Activated naive CD8-positive, alpha-beta T cell treated with anti-CD3 and anti-CD28 coated beads for 36 hours (primary cell): ENCODE measurements at places on chromosomes 5 and 9.

DNA sequence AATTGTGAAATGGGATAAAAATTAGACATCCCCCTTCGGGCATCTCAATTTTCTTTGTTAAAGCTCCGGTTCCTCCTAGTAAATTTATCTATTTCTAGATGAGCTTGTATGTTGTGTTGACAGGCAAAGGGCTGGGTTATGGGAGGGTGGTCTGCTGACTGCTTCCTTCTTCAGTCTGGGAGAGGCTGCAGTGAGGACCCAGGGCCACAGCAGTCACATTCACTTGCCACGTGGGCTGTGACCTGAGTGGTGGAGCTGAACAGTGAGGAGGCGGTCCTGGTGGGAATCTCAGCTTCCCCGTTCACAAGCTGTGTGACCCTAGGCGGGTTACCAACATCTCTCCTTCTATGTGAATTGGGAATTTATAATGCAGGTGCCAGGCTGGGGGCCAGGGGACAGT is 57.5 kb upstream of the RXRA start:
- H3K4me1 ChIP-seq, result peaks cover 6% of the 10 kb centered on the region
- H3K4me3 ChIP-seq, result no peak overlapping the region
- H3K36me3 ChIP-seq, result no peaks in the 10 kb centered on the region
- no peak for DNase-seq
- peaks cover 22% of the 10 kb centered on the region for H3K27me3 ChIP-seq

GRCh38 chr5:150368526-150368925 is 11.0 kb downstream of the TCOF1 start:
- DNase-seq, result no peak
- H3K36me3 ChIP-seq, result peaks cover 25% of the 10 kb centered on the region
- no peaks in the 10 kb centered on the region for H3K27me3 ChIP-seq
- H3K4me3 ChIP-seq, result no peak overlapping the region

DNA sequence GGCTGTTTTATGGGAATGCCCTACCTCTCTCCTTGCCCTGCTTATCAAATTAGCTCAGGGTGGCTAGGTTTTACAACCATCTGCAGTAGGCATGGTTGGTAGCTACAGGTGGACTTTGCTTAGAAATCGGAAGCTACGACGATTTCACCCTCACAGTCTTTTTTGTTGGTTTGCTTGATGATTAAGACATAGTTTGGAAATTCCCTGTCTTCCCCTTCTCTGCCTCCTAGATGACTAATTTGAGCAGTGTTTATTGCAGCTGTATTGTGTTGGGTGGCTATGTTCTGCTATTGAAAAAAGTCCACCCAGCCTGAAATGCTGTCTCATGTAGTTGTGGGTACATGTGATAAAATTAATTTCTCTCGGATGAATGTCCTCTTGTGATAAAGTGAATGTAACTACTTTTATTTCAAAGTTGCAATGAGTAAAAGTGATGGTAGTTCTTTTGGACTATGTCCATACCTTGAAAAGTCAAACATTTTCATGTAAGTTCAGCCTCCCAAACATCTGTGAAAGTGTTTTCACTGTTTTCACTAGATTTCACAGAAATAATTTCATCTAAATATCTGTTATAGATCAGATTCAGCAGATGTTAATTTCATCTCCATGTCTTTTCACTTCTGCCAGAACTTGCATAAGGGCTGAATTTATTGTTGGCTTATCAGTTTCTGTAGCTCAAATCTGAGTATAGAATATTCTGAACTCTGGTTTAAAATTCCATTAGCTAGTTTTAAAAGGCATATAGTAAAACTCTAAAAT is 37.3 kb upstream of the FYB1 start:
- no peaks in the 10 kb centered on the region for H3K36me3 ChIP-seq
- no peak for DNase-seq
- H3K4me3 ChIP-seq, result no peak overlapping the region
- H3K4me1 ChIP-seq, result peaks cover 13% of the 10 kb centered on the region
- H3K27me3 ChIP-seq, result no peaks in the 10 kb centered on the region
- H3K27ac ChIP-seq, result peak overlapping the region; percentile 2

DNA sequence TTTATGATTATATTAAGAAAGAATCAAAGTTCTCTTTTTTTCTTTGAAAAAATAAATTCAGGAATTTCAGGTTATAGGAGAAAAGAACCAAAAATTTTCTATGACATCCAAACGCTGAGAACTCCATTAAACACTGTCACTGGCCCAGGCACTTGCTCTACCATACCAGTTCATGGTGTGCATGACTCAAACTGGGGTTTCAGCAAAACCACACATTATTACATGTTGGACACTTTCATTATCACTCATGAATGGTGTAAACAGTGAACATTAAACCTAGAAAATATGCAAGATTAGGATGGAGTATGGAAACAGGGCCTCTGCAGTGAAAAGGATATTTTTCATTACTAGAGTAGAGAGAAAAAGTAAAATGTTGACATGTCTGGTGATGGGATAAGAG is 369.9 kb upstream of the FAM174A start:
- H3K27ac ChIP-seq, result no peak overlapping the region
- no peaks in the 10 kb centered on the region for H3K4me1 ChIP-seq
- H3K36me3 ChIP-seq, result no peaks in the 10 kb centered on the region
- DNase-seq, result no peak

DNA sequence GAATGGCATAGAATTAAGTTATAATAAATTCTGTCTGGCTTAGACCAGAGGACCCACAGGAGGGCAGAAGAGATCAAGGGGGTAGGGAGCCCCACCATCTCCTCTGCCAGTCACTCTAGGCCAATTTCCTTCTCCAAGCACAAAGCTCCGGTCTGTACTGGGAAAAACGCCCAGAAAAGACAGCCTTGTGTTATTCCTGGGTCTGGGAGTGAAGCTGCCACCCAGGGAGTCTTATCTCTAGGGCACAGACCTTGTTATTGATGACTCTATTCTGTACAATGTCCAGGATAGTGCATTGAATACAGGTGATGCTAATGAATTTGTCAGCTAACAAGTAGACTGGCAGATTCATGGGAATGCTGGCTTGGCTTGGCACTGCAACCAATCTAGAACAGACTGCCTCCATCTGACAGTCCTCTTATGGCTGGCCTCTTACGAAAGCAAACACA is 60.7 kb downstream of the MED27 start:
- H3K36me3 ChIP-seq, result no peaks in the 10 kb centered on the region
- no peak overlapping the region for H3K27ac ChIP-seq
- no peaks in the 10 kb centered on the region for H3K27me3 ChIP-seq
- peaks cover 7% of the 10 kb centered on the region for H3K4me1 ChIP-seq
- no peak overlapping the region for H3K4me3 ChIP-seq
- no peak for DNase-seq

DNA sequence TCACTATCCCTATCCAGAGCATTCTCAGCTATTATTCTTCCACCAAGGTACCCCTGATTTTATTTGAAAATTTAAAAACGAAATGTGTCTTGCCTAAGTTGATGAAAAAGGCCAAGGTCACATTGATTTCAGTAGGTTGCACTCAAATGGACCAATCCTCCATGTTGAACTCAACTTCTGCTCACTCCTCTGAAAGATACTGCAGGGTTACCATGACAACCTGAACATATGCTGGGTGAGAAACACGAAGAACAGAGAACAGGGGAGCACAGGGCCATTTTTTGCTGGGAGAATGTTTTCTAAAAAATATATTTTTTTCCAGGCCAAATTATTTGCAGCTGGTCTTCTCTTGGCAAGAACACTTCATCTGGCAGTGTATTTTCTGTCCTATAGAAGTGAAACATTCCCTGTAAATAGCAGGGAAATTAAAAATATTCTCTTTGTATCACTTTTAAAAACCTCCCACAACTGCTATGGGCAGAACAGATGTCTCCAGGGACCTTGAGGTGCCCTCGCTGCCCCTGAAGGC is 215.9 kb downstream of the NXNL2 start:
- H3K4me1 ChIP-seq, result no peaks in the 10 kb centered on the region
- H3K4me3 ChIP-seq, result no peak overlapping the region
- no peaks in the 10 kb centered on the region for H3K36me3 ChIP-seq
- no peak overlapping the region for H3K27ac ChIP-seq

- H3K27ac ChIP-seq, result no peak overlapping the region
- DNase-seq, result no peak
These were observed 24.4 kb upstream of the SMAD5 start for GRCh38 chr5:136108180-136108611.

GRCh38 chr5:173012882-173013281 is 29.3 kb downstream of the ATP6V0E1 start:
- no peaks in the 10 kb centered on the region for H3K27me3 ChIP-seq
- H3K27ac ChIP-seq, result no peak overlapping the region
- H3K36me3 ChIP-seq, result peaks cover 26% of the 10 kb centered on the region
- H3K4me3 ChIP-seq, result no peak overlapping the region
- H3K4me1 ChIP-seq, result peaks cover 50% of the 10 kb centered on the region

- DNase-seq, result no peak
- H3K27ac ChIP-seq, result no peak overlapping the region
These were observed 1381.4 kb upstream of the CDH6 start for GRCh38 chr5:29811914-29812679.

DNA sequence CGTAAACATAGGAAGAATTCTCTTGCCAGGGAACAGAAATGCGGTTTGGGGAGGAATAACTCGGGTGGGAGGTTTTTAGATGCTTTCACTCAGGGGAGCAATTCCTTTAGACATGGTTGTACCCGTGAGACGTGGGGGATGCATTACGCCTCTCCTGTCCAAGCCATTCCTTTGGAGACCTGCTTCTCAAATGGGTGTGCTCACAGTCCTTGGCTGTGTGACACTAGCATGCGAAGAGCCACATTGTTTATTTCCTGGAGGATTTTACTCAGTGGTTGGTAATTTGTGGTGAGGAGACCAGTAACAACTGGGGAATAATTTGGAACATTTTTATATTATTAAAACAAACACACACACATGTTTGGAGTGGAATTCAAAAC is 18.5 kb downstream of the COL15A1 start:
- H3K27ac ChIP-seq, result no peak overlapping the region
- H3K36me3 ChIP-seq, result no peaks in the 10 kb centered on the region
- no peaks in the 10 kb centered on the region for H3K4me1 ChIP-seq
- no peak for DNase-seq

DNA sequence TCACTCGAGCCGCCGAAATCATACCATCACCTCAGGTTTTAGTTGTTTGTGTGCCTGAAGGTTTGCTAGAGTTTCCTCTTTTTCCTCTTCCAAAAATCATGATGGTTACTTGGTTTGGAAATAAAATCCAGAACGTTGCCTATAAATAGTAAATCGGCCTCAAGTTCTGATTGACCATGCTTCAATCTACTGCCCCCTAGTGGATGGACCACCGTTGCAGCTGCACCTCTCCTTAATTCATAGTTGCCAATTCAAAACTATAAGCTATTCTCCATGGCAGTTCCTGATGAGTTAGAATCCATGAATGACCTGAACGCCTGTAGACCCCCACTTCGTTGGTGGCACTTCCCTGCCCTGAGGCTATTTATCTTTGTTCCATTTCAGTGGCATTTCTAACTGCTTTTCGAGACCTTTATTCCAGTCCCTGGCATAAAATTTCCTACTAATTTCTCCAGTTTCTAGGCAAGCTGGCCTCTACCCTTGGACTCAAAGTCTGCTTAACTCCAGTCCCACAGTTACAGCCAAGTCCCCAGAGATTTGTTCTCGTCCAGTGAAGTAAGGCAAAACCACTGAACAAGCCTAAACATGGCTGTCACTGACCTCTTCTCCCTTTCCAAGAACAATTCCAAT is 422.6 kb downstream of the EFNA5 start:
- no peaks in the 10 kb centered on the region for H3K4me1 ChIP-seq
- H3K36me3 ChIP-seq, result no peaks in the 10 kb centered on the region
- peaks cover 5% of the 10 kb centered on the region for H3K27me3 ChIP-seq

DNA sequence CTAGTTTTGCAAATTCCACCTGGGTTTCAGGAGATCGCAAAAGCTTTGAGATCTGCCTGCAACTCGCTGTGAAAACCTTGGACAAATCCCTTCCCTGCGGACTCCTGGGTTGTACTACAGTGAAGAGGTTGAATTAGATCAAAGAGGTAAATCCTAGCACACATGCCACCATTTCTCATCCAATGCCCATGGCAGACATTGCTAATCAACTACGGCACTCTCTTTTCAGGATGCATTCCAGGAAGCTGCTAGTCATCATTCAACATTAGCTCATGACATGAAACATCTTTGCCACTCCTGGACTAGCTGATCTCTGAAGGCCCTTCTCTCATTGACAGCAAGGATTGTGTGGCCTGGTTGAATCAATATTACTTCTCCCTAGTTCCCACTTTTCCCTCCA is 46.1 kb downstream of the PCDH1 start:
- no peak for DNase-seq
- no peaks in the 10 kb centered on the region for H3K36me3 ChIP-seq
- no peak overlapping the region for H3K4me3 ChIP-seq
- no peak overlapping the region for H3K27ac ChIP-seq
- H3K27me3 ChIP-seq, result no peaks in the 10 kb centered on the region
- peaks cover 14% of the 10 kb centered on the region for H3K4me1 ChIP-seq

GRCh38 chr5:170126626-170127025 is 20.9 kb downstream of the FOXI1 start:
- H3K27me3 ChIP-seq, result peaks cover 28% of the 10 kb centered on the region
- no peaks in the 10 kb centered on the region for H3K4me1 ChIP-seq
- H3K27ac ChIP-seq, result no peak overlapping the region

DNA sequence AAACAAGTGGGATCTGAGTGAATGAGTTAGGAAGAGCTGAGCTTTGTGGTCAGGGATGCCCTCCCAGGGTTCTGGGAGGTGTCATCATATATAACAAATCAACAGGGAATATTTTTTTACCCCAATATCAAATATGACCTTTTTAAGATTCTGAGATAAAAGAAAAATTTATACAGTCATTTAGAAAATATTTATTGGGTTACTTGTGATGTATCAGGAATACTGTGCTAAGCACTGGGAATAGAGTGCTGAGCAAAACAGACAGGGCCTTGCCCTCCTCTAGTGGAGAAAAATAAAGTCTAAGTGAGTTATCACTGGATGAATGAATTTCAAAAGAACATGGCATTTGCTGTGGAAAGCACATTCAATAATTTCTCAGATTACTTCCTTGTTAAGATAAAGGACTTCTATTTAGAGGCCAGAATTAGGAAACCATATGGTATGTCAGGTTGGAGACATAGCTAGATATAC is 102.9 kb downstream of the BOD1 start:
- H3K27ac ChIP-seq, result no peak overlapping the region
- peaks cover 29% of the 10 kb centered on the region for H3K27me3 ChIP-seq
- H3K36me3 ChIP-seq, result no peaks in the 10 kb centered on the region

GRCh38 chr5:15966651-15967050 is 212.9 kb downstream of the MARCHF11 start:
- no peak for DNase-seq
- no peaks in the 10 kb centered on the region for H3K4me1 ChIP-seq
- no peak overlapping the region for H3K27ac ChIP-seq
- H3K4me3 ChIP-seq, result no peak overlapping the region
- no peaks in the 10 kb centered on the region for H3K36me3 ChIP-seq

- H3K4me3 ChIP-seq, result peak overlapping the region; percentile 32
- peaks cover 38% of the 10 kb centered on the region for H3K4me1 ChIP-seq
- H3K36me3 ChIP-seq, result peaks cover 45% of the 10 kb centered on the region
- peak; percentile 21 for DNase-seq
These were observed 12.8 kb downstream of the PAM start for GRCh38 chr5:102767862-102768261.

DNA sequence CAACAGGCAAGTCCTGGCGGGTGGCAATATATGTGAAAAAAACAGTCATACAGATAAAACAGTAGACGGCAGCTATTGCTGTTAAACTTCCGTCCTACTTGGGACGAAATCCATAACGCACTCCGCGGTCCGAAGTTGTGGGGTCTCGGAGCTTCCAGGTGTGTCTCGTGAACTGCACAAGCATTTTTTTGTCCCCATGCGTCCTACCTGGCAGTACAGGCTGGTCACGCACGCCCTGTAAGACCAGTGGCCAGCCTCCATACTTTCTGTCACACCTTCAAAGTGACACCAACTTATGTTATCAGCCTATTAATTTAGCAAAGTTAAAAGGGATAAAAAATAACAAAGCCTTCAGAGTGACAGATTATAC is 51.3 kb downstream of the TGFBI start:
- peak overlapping the region; percentile 68 for H3K4me3 ChIP-seq
- no peak overlapping the region for H3K27ac ChIP-seq
- H3K36me3 ChIP-seq, result peaks cover 2% of the 10 kb centered on the region
- H3K4me1 ChIP-seq, result peaks cover 7% of the 10 kb centered on the region
